ENCODE measurements at places on chromosomes 1 and 21.

- no peak for DNase-seq
Observed at GRCh38 chr1:227891955-227892488, 55.7 kb downstream of the WNT9A start.

GRCh38 chr1:58785442-58786058 lies 1.7 kb upstream of the JUN start:
- peak; percentile 60 for DNase-seq

DNA sequence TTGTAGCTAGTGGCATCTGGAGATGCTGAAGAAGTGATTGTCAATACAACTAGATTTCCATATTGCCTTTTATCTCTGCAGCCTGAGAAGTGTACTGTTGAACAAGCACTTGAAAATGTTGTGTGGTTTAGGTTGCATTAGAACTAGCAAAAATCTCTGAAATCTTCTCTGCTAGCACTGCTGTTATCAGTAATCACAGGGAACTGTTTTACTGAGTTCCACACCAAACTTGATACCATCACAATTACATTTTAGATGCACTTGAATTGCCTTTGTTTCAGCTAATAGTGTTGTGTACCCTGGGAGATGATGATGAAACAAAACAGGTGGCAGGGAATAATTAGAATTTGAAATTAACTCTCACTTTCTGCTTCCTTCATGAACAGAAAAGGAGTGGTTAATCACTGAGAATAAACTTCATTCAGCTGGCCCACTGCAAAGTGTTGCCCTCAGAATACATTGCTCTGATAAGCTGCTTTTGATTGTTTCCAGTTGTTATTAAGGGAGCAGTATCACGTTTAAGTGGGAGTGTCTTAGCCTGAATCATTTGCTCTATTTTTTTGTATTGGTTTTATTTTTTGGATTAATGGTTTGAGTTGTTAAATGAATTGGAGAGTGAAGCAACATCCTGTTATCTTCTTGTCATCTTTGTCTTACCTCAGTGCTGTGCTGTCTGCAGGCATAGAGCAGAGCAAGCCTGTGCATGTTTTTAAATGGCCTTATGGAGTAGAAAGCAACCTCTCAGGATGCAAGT lies 13.0 kb downstream of the FAM20B start:
- no peak for DNase-seq

GRCh38 chr1:181482521-181483284 lies 614 bp upstream of the CACNA1E start:
- no peak for DNase-seq

- DNase-seq: no peak
Observed at GRCh38 chr1:82486468-82486867, 685.7 kb downstream of the ADGRL2 start.

GRCh38 chr1:211344152-211344618 lies 17.6 kb downstream of the TRAF5 start:
- DNase-seq: no peak

DNA sequence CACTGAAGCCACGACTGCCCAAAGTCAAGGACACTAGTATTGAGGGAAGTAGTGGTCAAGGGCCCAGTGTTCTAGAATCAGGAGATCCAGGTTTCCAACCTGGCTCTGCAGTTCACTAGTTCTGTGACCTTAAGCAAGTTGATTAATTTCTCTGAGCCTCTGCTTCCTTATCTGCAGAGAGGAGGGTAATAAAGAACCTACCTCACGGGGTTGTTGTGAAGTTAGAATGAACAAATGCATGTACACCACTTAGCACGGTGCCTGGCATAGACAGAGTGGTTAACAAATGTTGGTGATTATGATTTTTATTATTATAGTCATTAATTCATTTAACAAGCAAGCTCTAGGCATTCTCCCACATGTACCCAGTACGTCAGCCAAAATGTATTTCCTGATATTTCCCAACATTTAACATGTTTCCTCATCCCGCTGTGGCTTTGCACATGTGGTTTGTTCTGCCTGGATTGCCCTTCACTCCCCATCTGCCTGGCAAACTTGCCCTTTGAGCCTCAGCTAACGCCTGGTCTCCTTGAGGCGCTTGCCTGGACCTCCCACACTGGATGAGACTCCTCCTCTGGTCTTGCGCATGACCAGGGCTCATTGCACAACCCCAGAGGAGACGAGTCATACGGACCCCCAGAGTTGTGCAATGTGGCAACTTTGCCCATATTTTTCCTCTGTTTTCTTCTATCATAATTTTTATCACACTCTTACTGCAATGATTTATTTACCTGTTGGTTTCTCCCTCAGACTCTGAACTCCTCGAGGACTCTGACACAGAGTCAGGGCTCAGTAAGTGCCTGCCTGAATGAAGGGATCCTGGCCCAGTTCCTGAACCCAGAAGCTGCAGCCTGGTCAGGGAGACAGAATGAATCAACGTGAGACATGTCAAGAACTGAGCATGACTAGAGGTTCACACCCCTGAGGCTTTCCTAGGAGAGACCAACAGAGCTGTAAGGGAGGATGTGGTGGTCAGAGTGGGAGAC lies 20.7 kb upstream of the MFSD2A start:
- DNase-seq: peak; percentile 96

DNA sequence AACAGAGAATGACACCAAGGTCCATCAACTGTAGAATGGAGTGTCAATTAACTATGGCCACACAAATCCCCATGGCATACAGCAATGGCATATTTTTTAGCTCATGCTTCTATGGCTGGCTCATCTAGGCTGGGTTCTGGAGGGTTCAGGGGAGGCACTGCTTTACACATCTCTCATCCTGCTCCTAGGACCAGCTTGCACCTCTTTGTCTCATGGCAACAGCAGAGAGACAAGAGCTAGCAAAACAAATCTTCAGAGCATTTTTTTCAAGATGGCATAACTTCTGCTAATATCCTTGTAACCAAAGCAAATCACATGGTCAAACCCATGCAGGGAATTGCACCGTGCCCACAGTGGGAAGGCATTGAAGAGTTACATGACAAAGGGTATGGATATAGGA lies 82.4 kb downstream of the KIF14 start:
- DNase-seq: no peak

DNA sequence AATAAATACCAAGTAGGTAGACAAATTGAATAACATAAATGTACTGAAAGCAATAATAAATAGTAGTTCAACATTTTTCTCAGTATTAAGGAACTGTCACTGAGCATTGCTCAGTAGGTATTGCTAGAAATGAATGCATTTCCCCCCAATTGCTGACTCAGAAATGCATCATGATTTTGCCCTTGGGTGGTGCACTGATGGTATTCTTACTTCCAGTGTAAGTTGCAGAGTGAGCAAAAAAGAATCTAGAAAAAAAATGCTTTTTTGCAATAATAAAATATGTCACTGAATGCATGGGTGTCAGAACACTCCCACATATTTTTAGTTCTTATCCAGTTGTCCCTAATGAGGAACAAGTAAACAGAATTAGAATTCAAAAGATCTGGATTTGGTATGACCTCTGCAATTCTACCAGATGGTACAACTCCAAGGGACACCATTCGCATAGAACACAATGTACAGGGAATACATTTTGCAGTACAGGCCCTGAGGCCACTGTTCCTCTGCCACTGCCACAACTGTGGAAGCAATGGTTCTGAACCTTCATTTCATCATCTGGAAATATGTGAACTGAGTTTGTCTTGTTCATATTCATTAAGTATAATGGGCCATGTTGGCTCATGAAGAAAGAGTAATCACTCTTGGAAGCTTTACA lies 78.0 kb downstream of the ATP6V1G3 start:
- DNase-seq: peak; percentile 85

DNA sequence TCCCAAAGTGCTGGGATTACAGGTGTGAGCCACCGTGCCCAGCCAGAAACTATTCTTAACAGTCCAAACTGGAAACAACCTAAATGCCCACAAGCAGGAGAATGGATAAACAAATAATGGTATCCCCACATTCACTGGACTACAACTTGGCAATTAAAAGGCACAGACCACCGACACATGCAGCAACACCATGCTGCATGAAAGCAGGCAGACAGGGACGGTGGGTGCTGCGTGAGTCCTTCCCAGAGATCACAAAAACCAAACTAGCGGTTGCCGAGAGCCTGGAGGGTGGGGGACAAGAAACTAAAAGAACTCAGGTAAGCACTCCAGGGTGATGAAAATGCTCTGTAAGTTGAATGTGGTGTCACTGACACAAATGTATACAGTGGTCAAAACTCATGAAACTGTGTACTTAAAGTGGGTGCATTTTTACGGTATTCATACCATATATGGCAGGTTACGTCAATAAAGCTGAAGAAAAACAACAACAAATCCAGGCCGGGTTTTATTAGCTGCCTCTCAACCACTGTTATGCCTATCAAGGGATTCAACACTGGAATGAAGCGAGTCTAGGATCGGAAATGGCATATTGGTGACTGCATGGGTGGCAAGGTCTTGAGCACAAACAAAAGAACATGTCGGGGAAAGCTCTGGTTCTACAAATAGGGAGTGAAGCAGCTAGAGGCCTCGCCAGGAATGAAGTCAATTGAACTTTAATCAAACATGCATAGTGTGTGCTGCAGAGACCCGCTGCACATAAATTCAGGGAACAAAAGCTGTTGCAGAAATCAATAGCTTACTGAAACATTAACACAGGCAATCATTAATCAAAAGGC lies 52.4 kb downstream of the SLC45A1 start:
- no peak for DNase-seq

DNA sequence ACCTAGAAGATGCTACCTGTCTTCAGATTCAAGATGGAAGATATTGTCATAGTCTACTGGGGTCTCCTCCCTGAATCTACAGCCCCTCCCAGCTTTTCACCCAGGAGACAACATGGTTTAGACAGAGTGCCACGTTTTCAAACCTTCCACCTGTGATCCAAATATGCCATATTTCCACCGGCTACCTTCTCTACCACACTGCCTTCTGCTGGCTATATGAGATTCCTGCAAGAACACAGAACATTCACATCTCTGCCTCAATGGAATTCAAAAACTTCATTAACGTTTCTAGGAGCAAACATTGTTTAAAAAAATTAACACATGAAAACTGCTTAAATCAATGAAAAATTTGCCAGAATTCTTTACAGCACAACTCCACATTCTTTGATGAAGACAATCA lies 12.9 kb upstream of the LELP1 start:
- peak; percentile 12 for DNase-seq

GRCh38 chr1:202967684-202968281 lies 726 bp upstream of the CYB5R1 start:
- peak; percentile 25 for DNase-seq

DNA sequence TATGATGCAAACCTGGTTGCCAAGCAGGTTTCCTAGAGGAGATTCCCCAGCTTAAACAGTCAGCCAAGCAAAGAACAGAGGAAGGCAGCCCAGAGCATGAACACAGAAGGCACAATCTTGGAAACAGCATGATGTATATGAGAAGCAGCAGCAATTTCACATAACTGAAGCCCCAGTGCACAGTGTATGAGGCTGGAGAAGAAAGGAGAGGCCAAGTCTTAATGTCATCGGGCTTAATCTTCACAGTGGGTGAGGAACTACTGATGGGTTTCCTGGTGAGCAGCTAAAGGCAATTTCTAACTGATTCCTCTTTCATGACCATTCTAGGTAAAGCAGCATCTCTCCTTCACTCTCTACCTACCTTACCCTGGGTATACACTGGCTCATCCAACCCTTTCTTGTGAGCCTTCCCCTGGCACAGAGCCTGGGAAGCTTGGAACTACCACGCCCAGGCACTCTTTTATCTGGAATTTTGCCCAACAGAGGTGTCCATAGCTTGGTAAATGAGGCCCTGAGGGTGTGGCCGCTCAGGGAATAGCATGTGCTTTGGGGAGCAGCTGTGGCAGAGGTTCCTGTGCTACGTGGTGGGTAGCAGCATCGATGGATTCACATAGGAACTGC lies 22.0 kb downstream of the FYB2 start:
- no peak for DNase-seq

- DNase-seq: peak; percentile 97
Observed at GRCh38 chr1:200415789-200416593, 6.2 kb upstream of the ZNF281 start.

GRCh38 chr21:14366998-14367397 lies 15.9 kb downstream of the HSPA13 start:
- DNase-seq: no peak

DNA sequence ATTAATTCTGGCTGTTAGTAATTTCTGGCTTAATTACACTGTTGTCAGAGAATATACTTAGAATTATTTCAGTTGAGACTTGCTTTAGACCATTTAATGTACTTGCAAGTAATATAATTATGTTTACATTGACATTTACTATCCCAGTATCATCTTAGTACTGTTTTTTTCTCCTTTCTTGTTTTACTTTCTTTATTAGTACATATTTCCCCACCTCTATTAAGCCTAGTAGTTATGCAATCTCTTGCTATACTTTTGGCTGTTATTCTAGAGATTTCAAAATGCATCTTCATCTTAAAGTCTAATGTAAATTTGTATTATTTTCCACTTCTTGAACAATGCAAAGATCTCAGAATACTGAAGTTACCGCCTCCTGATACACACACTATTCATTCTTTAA lies 24.4 kb downstream of the BRWD1 start:
- DNase-seq: no peak

DNA sequence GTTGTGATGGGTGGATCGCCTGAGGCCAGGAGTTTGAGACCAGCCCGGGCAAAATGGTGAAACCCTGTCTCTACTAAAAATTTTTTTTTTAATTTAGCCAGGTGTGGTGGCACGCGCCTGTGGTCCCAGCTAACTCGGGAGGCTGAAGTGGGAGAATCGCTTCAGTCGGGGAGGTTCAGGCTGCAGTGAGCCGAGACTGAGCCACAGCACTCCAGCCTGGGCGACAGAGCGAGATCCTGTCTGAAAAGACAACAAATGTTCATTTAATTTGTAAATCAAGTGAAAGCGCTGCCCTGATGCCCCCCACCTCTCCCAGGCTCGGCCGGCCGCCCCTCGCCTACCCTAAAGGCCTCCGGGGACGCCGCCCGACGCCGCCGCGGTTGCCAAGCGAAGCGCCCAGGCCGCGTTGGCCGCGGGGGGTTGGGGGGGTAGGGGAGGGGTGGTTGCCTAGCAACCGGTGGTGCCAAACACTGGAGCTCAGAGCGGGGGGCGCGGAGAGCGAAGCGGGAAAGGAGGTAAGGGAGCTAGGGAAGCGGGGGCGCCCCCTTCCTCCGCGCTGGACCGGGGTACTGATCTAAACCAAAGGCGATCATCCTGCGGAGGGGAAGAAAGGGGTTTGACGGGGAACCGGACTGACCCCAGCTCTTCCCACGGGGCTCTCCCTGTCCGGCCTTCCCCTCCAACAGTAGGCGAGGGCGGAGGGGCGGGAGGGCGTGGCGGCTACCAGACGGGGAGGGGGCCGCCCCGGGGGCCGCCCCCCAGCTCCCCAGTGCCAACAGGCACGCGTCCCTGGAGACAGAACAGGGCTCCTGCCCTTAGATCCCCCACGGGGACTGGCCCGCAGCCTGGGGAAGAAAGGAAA lies at the start of gene TEKT2:
TSS of gene TEKT2 (plus strand) at position 460 of the 862 bp plus-strand sequence. CDS start 828 bp downstream, outside the sequence.
- DNase-seq: peak; percentile 32

- DNase-seq: peak; percentile 78
Observed at GRCh38 chr1:205438213-205439158, 16.6 kb upstream of the LEMD1 start.

All from ELR (cell line).